Fibroblast of skin of right quadriceps (primary cell): ENCODE measurements at places on chromosomes 1 and 21.

GRCh38 chr1:56229186-56229585, 350.2 kb downstream of the PLPP3 start:
- DNase-seq, result no peak

DNA sequence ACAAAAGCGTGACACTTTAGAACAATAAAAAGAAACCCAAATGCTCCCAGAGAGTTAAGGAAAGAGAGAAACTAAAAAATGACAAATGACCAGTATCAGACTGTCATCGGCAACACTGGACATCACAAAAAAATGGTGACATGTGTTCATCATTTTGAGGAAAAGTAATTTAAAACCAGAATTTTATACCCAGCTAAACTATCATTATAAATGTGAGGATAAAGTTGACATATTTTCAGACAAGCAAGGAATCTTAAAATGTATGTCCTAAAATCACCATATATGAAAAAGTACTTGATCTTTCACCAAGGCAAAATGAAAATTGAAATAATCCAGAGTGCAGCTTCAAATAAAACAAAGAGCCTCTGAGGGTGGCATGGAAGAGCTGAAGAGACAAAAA, 1.3 kb upstream of the KRTAP10-11 start:
- no peak for DNase-seq

- no peak for DNase-seq
Measured at GRCh38 chr21:36236052-36236730, 79.6 kb downstream of the DOP1B start.

DNA sequence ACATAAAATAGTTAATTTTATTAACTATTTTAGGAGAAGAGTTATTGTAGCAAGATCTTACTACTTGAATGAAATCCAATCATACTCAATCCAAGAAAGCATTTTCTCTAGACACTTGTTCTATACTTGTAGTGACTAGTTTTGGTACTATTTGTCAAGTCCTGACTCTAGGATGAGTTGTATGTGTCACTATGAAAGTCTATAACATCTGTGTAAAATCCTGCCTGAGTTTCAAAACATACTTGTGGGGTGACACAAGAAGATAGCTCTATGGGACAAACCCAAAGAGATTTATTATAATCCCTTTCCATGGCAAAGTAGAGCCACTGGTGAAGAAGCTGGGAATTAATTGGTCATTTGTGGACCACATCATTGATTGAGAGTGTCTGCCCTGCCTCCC, 1042.2 kb upstream of the ADGRL4 start:
- DNase-seq, result peak; percentile 7

- no peak for DNase-seq
Measured at GRCh38 chr1:24349891-24350290, 30.7 kb downstream of the GRHL3 start.
